ENCODE measurements at places on chromosomes 11 and 22. TPM values are rescaled to one million over a fixed set of nuclear protein-coding genes. Genes with fewer than 3 reads are reported as not detected.

TMPRSS13 gene
- 1.1 TPM for total RNA-seq

OR5AL1 gene
- not detected for total RNA-seq

ANO5 gene
- total RNA-seq: 0.21 TPM

ATG13 gene
- total RNA-seq: 101 TPM

TEX12 gene
- 0.43 TPM for total RNA-seq

OR5B21 gene
- not detected for total RNA-seq

PIWIL4 gene
- total RNA-seq: 0.16 TPM

MMP3 gene
- total RNA-seq: 0.05 TPM

ATM gene
- 142 TPM for total RNA-seq

LMF2 gene
- total RNA-seq: 27.8 TPM

NLRP14 gene
- total RNA-seq: 0.08 TPM

TRIM48 gene
- 3.0 TPM for total RNA-seq

TYR gene
- total RNA-seq: 1,340 TPM

HEPHL1 gene
- total RNA-seq: not detected

DNA sequence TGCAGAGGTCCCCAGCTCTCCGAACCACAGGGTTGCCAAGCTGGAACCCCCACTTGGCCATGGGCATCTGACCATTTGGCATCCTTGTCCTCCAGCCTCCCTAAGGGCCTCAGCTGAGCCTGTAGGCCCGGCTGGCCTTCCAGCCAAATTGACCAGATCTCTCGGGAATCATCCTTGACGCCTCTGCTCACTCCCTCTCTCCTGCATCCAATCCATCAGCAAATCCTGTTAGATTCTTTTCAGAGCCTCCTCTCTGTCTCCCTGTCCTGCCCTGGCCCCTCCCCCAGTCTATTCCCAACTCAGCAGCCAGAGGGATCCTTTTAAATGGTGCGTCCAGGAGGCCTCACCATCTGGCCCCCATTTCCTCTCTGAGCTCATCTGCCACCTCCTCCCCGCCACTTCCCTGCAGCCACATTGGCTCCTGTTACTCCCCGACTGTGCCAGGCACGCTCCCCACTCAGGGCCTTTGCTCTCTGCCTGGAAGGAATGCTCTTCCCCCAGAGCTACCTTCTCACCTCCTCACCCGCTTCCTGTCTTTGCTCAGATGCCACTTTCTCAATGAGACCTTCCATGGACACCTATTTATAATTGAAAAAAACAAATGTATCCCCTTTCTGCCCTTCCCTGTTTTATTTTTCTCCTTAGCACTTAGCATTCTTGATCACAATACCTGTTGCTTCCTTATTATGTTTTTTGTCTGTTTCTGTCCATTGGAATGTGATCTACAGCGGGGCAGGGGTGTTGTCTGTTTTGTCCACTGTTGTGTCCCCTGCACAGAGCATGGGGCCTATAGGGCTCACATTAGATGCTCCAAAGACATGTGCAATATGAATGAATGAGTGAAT lies 78.1 kb downstream of the NFAM1 start:
- DNase-seq: no peak

GRCh38 chr22:42282943-42283277 lies 12.5 kb upstream of the TCF20 start:
- no peak for DNase-seq

- DNase-seq: no peak
Observed at GRCh38 chr22:38761202-38762162, 5.7 kb upstream of the SUN2 start.

GRCh38 chr22:29343313-29343805 lies 27.9 kb upstream of the RASL10A start:
- DNase-seq: no peak

DNA sequence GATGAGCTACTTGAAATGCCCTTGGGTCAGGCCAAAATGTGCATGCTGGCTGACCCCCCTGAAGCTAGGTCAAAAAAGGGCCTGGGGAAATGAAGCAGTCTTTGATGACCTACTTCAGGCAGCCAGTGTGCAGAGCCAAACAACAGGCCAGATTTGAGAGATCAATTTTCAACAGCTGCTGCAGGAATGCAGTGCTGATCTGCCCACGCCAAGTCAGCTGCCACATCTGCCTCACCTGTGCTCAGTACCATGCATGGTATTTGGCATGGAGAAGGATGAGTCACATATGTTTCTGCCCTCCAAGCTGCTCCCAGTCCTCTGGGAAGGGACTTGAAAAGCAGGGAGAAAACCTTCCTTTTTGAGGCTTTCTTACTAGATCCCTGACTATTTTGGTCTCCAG lies 35.8 kb downstream of the MTNR1B start:
- no peak for DNase-seq

DNA sequence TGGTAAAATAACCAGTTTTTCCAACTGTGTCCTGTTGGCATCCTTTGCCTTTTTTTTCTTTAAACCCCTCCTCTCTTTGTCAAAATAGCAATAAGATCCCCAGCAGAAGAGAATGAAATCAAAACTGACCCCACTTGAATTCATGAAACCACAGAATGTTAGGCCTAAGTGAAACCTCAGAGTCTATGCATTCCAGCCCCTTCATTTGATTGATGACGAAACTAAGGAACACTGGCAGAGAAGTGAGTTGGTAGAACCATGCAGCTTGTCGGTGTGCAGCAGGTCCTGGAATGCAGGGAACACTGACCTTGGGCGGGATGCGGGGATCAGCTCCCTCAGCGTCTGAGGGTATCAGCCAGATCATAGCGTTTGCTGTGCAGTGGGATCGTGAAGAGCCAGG lies 57.5 kb downstream of the GRK3 start:
- DNase-seq: no peak

DNA sequence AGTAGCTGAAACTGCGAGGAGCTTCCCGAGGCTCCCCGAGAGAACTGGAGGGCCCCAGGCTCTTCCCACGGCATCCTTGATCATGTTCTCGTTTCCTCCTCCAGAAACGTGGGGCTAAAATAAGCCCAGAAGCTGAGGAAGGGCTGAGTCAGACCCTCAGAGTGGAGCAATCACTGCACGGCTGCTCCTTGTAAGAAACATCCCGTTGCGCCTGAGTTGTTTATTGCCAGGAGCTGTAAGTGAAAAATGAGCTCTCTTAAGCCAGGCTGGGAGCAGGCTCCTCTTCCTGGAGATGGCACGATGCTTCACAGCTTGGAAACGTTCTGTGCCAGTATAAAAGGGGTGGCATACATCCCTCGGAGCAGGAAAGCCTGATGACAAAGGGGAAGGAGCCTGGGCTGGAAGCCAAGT lies 47.3 kb upstream of the SYN3 start:
- DNase-seq: no peak

DNA sequence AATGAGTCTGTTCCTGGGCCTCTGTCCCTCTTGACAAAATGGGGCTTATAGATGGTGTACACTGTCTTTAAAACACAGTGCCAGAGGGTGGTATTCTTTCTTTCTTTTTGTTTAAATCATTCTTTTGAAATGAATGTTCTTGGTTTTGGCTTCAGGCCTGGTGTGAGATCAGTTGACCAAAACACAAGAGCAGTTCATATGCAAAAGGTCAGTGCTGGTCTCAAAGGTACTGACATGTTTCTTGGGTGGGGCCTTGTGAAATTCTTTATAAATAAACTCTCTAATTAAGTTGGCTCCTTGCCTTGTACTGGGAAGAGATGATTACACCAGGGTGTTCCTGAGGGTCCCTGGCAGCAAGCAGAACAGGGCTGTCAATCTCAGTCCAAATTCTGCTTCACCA lies 110.0 kb downstream of the FBXO7 start:
- DNase-seq: peak; percentile 78

DNA sequence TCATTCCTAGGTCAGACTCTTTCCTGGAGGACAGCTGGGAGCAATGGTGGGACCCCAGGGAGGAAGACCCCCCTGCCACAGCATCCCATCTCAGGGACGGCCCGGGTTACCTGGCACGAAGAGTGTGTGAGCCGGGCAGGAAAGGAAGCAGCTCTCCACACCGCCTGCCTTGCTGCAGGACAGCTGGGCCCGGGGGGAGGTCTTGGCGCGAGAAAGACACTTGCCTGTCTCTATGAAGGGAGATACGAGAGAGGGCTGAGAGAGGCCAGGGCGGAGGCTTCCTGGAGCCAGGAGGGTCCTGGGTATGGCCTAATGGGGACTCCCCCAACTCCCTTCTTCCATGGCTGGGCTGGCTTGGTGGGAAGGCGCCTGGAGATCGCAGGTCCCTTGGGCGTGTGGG lies 36.1 kb upstream of the TTLL12 start:
- DNase-seq: no peak

- DNase-seq: peak; percentile 86
Observed at GRCh38 chr22:37661160-37661924, 2.8 kb downstream of the PDXP start.

DNA sequence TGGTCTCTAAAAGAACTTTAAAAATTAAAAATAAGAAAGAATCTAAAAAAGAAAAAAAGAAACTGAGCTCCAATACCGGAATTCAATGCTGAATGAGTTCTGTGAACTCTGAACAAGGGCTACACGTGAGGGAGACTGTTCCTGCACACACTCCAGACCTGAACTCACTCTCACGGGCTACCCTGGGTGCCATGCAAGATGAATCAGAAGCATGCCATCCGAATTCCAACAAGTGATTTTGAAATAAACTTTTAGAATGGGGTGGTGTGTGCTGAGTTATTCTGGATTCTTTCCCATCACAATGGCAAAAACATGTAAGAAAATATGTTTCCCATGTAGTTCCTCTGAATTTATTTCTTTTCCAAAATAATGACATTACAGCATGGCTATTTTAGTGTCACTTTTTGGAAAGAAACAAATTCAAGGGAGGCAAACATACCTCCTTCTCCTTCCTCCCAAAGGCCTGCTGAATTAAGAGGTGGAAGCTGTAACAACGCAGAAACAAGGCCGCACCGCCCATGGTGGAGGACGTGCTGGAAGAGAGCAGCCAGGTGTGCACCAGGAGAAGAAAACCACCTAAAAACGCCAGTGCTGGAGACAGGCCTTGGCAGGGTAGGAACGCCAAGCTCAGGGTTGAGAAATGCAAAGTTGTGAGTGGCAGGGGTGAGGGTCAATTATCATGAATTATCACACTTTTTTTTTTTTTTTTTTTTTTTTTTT lies 63.2 kb upstream of the ARFGAP3 start:
- no peak for DNase-seq

DNA sequence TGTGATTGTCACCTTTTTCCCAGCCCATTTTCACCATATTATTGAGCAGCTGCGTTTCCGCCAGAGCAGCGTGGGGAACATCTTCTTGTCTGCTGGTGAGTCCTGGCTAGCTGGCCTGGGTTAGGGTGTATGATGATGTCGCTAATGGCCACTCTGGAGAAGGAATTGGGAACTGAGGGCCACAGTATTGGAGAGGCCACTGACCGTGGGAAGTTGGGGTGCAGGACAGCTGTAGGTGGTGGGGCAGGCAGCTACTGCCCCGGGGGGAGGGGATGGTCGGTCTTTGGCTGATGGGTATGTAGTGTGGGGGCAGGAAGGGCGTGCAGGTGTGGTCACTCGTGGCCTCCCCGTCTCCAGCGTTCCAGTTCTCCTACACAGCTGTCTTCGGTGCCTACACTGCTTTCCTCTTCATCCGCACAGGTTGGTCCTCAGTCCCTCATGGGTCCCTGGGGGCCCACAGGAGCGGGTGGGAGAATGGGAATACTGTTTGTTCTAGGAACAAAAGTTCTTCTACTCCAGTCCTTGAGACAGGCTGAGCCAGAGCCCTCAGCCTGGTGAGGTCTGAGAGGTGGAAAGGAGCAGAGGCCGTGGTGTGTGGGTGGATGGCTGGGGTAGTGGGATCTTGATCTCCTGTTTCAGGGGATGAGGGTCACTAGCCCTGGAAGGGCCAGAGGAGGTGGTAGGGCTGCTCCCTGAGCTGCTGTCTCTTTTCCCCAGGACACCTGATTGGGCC lies 2.1 kb downstream of the RCE1 start:
- no peak for DNase-seq

- DNase-seq: no peak
Observed at GRCh38 chr11:69836401-69836800, 17.2 kb upstream of the FGF3 start.

DNA sequence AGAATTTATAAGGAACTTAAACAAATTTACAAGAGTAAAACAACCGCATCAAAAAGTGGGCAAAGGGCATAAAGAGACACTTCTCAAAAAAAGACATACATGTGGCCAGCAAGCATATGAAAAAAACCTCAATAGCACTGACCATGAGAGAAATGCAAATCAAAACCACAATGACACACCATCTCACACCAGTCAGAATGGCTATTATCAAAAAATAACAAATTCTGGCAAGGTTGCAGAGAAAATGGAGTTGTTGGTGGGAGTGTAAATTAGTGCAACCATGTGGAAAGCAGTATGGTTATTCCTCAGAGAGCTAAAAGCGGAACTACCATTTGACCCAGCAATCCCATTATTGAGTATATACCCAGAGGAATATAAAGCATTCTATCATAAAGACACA lies 866.8 kb upstream of the TENM4 start:
- no peak for DNase-seq

- DNase-seq: no peak
Observed at GRCh38 chr22:36343070-36343719, 44.6 kb downstream of the MYH9 start.

Measured in SK-MEL-5 (cell line).